Islet precursor cell (in vitro differentiated cells): ENCODE measurements at places on chromosomes 5 and 9.

DNA sequence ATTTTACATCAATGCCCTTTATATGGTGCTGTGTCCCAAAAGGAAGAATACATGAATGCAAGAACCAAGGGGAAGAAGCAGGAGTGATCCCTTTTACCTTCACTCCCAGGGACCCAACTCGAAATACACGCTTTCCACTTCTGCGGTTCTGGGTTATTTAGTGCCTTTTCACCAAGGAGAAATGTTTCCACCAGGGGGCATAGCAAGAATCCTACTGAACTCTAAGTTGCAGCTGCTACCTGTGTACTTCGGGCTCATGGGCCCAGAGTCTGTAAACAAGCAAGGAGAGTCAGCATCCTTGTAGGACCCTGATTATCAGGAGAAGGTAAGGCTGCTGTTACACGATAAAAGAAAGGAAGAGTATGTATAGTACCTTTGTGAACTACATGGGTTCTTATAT is 45.7 kb downstream of the DPYSL3 start:
- DNase-seq: peak; percentile 75

DNA sequence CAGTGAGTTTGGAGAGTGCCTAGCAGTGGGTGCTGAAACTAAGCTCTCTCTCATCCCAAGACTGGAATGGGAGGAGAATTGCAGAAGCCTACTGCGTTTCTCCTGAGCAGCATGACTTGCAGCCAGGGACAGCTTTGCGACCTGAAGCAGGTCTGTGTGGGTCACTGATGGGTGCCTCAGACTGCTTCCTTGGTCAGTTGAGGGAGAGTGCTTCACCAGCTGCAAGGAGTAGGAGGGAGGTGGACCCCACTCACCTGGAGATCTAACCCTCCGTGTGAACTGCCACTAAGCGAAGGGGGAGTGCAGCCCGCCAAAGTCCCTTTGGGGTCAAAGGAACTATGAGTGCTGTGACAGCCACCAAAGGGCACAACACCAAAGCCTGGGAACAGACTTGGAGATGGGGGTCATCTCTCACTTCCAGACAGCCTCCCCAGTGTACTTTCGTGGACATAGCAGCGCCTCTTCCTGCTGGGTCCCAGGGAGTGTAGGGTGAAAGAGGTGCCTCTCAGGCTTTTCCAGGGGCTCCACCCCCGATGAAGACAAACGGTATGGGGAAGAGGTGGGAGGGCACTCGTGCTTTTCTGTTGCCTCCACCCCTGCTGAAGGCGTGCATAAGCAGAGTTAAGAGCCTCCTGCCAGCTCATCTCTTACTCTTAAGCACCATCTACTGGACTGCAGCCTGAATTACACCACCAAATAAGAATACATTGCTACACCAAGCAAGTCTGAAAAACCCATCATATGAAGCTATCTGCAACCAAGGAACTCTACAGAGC is 34.3 kb upstream of the MACIR start:
- DNase-seq: peak; percentile 74

DNA sequence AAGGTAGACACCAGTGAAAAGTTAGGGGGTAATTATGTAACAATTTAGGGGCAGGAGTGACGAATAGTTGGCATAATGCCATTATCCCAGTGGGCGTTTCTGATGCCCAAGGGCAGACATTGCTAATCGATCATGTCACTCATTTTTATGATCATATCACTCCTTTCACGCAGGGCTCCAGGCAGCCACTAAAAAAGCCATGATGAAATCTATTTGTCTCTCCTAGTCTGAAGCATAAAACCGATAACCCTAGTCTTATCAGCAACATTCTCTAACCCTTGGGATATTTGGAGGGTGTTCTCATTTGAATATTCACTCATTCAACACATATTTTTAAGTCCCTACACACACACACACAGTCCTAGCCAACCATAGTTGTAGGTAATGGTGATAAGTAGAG is 114.9 kb downstream of the NMUR2 start:
- no peak for DNase-seq

GRCh38 chr9:21810881-21811280 is 8.4 kb downstream of the MTAP start:
- DNase-seq: no peak

DNA sequence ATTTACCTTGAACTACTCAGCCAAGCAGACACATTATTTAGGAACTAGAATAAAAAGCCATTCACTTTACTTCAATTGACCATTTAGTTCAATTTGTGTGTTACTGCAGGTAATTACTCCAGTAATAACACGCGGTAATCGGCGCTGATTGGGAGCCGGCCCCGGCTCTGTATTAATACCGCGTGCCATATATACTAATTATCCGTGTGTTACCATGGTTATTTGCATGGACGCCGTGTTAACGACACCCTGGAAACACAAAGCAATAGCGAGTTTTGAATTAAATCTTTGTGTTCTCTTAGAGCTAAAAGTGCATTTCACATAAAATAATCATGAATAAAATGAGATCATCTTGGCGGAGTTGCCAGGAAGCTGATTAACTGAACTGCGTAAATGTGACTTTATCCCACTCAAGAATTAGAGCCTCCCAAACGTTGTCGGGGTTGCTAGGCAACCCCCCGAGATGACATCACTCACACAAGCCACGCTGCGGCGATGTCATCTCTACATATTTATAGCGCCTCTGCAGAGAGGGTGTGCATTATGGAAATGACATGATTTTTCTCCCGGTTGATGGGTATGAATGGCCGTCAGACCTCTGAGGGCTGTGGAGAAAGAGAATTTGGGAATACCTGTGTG is 41.4 kb upstream of the RNU6ATAC start:
- DNase-seq: peak; percentile 54

DNA sequence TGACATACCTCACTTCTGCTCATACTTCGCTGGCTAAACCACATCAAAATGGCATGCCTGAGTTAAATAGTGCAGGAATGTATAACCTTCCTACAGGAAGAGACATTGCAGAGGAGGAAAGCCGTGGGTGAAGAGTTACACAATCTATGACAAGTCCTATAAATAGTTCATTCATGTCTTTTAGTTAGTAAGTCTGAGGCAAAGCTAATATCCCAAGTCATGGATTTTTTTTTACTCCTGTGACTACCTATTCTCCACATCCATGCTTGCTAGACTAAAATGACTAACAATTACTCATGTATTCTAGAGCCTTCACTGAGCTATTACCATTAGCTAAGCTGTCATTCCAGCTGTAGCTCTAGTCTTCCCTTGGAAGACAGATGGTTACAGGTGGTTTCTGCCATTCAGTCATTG is 391.3 kb downstream of the NR2F1-AS1 start:
- peak; percentile 67 for DNase-seq

- peak; percentile 46 for DNase-seq
Observed at GRCh38 chr9:138023394-138024124, 146.0 kb downstream of the CACNA1B start.

DNA sequence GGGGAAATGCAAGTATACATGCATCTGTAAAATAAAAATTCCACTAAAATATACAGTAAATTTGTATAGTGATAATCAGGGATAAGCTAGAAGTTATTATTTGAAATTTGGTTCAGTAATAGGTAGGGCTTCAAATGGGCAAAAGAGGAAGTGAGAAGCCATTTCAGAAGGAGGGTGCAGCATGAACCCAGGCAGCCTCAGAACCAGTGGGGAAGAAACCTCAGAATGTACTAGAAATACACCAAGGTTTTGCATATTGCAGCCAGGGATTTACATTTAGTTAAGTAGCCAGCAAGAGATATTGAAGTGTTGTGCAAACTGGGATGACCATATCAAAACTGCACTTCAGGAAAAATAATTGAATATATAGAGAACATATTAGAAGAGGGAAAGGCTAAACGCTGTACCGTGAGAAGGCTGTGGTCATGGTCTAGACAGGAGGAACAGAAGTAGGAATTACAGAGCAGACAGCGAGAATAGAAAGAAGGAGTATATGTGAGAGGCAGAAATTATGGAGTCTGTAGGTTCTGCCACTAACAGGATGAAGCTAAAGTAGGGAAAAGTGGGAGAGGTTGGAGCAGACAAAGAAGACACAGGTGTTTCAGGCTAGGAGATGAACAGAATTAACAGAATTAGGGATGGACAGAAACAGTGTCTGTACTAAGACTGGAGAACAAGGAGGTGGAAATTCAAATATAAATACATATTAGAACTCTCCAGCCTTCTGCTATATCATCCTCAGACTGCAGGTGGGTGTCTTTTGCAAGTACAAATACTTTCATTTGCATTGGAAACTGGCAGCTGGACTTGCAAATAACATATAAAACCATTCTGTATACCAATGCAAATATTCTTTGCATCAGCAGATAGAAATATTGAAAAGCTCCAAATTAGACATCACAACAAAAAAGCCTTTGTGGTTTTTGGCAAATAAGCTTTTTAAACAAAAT is 335.6 kb downstream of the ZNF608 start:
- DNase-seq: no peak

- DNase-seq: no peak
Observed at GRCh38 chr5:143102411-143102810, 301.1 kb downstream of the NR3C1 start.

DNA sequence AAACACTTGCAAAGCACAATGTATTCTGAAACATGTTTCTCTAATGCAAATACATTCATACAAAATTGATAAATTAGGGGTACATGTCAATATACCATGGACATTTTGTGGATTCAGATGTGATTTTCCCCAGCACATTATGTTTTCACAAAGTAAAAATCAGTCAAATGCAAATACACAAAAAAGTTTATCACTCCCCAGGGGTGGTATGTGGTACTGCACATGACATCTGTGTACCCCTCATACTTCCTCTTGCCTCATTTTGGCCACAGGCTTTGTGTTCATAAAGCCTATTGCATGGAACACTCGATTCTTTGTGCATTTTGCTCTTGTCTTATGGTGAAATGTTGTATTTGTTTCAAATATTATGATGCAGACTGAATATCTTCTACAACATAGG is 116.8 kb upstream of the PDE4D start:
- DNase-seq: no peak

DNA sequence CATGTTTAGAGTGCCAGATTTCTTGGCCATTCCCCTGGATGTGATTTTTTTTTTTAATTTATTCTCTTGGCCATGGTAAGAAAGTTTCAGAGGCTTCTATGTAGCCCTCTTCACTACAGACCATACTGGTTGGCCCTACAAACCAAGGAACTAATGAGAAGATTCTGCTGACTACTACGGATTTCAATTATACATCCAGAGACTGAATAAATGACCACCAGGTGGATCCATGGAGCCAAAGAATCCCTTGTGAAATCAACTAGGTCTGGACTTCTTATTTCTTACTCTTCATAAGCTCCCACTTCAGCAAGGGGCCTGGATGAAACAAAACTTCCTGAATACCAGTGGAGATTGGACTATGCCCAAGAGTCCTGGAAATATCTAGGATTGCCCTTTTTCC is 27.6 kb downstream of the ZNF622 start:
- no peak for DNase-seq

DNA sequence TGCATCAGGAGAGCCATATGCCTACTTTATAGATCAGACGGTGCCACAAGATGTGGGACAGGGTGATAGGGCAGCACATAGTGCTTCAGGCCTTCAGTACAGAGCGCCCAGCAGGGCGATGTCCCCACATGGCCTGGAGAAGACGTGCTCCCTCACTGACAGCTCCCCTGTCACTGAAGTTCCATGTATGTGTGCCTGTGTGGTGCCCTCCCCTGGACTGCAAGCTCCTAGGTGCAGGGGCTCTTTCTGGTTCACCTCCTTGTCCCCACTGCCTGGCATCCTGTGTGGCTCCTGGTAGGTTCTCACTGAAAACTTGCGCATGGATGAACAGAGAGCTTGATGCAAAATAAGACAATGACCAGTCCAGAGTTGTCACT is 233.1 kb downstream of the GADD45G start:
- no peak for DNase-seq

DNA sequence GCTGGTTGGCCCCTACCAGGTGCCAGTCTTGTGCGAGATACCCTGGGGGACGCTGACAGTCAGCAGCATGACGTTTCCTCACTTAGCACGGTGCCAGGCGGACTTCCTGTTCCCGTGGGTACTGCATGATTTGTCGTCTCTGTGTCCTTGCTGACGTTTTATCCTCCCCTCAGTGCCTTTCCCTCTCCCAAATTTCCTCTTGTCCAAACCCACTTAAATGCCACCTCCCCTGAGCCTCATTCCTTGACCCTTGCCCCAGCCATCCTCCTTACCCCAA is 60.6 kb upstream of the SAP30L start:
- DNase-seq: no peak

DNA sequence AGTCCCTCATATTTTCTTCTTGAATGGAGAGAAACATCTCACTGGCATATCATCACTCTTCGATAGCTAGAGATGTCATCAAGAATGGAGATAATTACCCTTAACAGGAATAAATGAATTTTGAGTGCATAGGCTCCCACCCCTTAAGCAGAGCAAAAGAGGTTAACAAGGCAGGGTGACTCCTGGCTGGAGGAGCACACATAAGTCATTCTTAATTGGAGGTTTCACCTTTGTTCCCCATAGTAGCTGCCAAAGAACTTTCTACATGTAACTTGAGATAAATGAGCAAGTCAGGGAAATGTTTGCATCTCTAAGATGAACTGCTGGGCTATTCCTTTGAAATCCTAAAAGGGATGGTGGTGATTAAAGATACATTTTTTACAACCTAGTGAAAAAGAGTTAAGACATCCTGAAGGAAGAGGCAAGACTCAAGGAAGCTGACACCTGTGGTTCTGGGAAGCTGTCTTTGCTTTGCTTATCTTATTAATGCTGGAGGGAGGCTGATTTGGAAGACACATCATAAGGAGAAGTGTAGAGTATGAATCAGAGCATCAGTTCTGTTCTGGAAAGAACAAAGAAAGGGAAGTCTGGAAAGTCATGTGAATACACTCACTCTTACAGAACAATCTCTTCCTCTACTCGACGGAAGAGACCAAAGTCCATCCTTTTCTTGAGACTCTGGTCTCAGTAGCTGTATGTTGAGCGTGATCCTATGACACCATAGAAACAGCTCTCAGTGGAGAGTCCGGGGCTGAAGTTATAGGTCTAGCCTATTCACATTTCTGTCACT is 326.3 kb downstream of the OSTF1 start:
- no peak for DNase-seq

- no peak for DNase-seq
Observed at GRCh38 chr5:147169399-147169798, 65.4 kb upstream of the STK32A start.

GRCh38 chr9:95494022-95494415 is 22.8 kb downstream of the PTCH1 start:
- no peak for DNase-seq
